ENCODE measurements at places on chromosomes 16 and 17.

GRCh38 chr17:151004-151403 lies 13.6 kb downstream of the SCGB1C2 start:
- DNase-seq = no peak

- DNase-seq = no peak
These were observed 67.7 kb upstream of the NFAT5 start for GRCh38 chr16:69497876-69498596.

DNA sequence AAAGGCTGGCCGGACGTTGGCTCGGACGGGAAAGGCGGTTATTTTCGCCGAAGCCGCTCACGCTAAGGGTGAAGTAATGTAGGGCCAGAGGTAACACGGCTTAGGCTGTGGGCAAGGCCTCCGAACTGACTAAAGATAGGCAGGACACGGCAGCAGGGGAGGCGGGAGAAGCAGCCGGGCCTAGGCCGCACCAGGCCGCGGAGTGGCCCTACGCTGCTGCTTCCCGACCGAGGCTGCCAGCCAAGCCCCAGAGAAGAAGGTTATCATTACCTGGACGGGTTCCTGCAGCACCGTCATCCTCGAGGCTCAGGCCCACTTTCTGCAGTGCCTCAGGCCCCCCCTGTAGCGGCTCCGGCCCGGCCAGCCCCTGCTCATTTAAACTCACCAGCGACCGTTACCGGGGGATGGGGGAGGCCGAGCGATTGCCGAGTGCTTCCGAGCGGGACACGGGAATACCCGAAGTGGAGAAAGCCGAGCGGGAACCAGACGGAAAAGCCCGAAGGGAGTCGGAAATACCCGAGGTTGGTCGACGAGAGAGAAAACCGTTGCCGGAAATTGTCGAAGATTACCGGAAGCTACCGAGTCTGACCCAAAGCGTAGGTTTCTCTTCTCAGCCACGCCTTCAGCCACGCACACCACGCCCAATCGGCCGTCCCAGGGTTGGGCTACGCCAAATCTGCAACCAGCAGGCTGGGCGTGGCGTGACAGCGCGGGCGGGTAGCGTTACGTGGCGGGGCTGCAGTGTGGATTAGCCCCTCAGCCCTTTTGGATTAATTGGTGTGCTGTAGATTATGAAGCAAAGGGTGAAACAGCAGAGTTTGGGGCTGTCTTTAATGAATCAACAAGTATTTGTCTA lies at the start of gene CDC27:
CDC27 (minus strand) TSS at position 420 of the 856 bp plus-strand sequence; CDS start at position 297, 123 bp downstream.
- peak; percentile 100 for DNase-seq

- no peak for DNase-seq
These were observed 7.7 kb downstream of the FAAP100 start for GRCh38 chr17:81544281-81544974.

GRCh38 chr17:45145035-45145389 lies 3.3 kb upstream of the HEXIM1 start:
- DNase-seq = no peak
